ENCODE measurements at places on chromosomes 2 and 18.

DNA sequence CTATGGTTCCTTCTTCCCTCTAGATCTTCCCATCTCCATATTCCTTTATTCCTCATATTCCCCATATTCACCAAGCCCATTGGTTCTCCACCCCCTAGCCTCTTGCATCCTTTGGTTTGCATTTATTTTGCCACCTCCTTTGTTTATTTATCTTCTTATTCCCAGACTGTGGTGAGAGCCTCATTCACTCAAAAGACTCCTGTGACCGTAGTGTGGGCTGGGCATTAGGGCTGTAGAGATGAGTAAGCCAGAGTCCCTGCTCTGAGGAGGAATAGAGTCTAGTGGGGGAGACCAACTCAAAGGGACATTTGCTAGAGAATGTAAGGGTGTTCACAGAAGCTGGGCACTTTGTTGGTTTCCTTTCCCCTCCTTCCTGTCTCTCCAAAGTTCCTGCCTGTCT, 8.3 kb downstream of the ATG16L1 start:
- DNase-seq = no peak

DNA sequence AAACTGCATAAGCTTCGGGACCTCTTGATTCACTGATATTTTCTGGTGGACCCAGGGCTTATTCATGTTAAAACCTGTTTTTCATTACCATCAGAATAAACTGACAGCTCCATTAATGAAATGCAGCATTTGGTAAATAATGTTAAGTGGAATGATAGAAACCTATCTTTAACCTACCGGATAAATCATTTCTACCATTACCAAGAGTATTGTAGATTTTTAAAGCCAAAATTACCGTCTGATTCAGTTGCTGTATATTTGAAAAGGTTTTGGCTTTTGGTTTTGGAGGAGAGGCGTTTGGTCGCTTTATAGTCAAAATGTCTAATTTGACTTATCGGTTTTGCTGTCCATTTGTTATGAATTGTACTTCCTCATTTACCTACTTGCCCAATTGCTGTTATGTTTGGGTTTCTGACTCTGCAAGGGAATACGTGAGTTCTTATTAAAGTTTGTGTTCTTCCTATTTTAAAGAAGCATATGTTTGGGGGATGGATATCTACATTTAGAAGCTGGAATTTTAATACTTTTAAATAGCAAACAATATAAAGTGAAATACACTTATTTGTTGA, 1.0 kb upstream of the CUL3 start:
- DNase-seq = no peak

- no peak for DNase-seq
Observed at GRCh38 chr18:59961070-59961469, 61.3 kb downstream of the PMAIP1 start.

GRCh38 chr18:6734726-6735430, 5.4 kb downstream of the ARHGAP28 start:
- DNase-seq = no peak

DNA sequence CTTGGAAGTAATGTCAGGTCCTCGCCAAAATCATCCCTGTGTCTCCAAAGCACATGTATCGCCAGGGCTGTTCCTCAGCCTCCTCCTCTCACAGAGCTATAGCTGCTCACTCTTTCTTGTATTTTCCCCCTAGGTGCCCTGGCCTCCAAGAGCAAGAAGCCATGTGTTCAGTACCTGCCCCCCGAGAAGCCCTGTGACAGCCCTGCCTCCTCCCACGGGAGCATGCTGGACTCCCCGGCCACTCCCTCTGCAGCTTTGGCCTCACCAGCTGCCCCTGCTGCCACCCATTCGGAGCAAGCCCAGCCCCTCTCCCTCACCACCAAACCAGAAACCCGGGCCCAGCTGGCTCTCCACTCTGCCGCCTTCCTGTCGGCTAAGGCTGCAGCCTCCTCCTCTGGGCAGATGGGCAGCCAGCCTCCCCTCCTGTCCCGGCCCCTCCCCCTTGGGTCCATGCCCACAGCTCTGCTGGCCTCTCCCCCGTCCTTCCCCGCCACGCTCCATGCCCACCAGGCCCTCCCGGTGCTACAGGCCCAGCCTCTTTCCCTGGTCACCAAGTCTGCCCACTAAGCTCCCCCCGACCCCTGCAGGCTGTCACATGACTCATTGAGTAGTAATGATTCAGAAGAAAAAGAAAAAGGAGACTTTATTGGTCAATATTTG, 18.8 kb downstream of the TGOLN2 start:
- no peak for DNase-seq

DNA sequence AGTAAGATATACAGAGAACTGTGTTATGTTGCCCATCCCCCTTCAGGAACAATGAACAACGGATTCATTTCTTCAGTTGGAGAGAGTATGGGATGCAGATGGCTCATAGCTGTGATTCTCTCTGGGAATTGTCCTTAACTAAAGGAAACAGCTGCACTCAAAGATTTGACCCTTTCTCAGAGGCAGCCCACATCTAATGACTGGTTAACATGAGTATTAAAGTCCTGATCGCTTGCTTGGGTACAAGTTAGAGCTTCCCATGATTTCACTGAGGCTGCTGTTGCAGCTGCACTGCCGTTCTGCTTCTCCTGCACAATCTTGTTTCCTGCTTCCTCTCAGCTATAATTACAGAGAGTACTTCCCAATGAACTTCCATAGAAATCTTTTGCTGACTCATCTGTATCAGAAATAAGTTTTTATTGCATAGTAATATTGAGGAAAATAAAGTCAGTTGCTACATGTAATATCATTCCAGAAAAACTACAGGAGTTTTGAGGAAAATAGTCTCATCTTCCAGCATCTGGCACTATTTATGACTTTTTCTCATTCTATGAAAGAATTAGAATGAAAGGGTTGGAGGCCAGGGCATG, 12.8 kb upstream of the SCN9A start:
- no peak for DNase-seq

- DNase-seq = no peak
Observed at GRCh38 chr18:40555914-40556313, 1399.1 kb upstream of the PIK3C3 start.

DNA sequence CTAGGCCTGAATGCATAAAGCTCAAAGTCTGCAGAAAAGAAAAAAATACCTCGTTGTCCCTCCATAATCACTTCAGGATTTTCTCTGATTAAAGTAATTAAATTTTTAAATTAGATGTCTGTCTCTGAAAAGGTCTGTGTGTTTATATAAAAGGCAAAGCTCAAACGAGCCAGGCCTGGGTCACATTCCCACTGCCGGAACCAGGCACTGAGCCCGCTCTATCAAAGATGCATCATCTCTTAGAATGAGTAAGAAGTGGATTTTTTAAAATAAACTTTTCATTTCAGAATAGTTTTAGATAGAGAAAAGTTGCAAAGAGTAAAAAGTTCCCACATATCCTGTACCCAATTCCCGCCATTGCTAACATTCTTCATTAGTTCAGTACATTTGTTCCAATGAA, 202.1 kb upstream of the KYNU start:
- DNase-seq = no peak

DNA sequence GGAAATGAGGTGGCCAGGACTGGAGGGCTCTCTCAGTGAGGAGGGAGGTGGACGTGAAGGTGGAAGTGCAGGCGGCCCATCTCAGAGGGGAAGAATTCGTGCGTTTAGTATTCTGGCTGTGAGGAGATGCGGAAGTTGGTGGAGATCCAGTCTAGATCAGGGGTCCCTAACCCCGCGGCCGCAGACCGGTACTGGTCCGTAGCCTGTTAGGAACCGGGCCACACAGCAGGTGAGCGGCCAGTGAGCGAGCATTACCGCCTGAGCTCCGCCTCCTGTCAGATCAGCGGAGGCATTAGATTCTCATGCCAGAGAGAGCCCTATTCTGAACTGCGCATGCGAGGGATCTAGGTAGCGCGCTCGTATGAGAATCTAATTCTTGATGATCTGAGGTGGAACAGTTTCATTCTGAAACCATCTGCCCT, 1.6 kb upstream of the FHOD3 start:
- DNase-seq = no peak

GRCh38 chr2:204967199-204967960, 422.1 kb downstream of the PARD3B start:
- DNase-seq = peak; percentile 40

- no peak for DNase-seq
Observed at GRCh38 chr18:32251466-32251865, 61.6 kb downstream of the MEP1B start.

DNA sequence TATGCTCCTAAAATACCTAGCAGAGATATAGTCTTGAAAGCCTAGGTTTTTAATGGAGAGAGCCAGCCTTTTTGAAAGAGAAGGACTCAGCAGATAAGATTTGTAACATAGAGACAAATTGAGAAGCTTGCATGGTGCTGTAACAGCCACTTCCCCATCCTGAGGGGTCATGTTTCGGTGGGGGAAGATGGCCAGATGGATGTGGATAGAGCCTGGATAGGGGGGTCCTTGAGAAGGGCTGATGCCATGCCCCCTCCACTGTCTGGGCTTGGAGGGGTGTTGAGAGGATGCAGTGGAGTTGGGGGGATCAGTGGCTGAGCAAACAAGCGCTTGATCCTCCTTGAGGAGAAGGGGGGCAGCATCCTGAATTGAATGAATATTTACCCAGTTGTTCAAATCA, 178.0 kb upstream of the HS6ST1 start:
- no peak for DNase-seq

DNA sequence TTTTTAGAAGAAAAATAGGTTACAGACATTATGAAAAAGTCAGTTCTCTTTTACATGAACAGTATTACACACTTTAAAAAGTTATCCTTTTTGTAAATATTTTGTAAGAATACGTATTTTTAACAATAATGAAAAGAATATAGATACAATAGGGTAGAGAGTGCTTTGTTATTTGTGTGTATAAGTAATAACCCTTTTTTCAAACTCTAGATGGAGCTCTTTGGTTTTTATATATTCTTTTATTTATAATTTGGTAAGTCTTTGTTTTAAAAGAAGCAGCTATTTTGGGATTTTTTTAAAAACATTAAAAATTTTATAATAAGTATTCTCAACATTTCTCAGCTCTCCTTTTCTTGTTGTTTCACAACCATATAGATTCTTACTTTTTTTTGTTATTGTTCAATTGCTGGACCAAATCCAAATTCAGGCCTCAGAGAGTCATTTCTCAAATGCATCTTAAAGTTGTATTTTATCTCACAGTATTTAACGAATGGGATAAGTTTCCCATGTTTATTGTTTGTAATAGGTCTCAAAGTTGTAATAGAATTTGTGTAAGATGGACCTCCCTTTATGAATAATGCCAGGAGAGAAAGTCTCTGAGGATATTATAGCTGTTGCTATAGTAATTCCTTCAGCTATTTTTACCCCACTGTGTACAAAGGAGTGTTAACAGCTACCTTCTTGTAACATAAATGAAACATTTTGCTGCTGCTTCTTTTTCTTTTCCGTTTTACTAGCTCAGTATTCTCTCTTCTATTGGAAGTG, 46.4 kb downstream of the ACYP2 start:
- DNase-seq = no peak

- DNase-seq = no peak
Observed at GRCh38 chr2:72367530-72368225, 220.0 kb upstream of the CYP26B1 start.

DNA sequence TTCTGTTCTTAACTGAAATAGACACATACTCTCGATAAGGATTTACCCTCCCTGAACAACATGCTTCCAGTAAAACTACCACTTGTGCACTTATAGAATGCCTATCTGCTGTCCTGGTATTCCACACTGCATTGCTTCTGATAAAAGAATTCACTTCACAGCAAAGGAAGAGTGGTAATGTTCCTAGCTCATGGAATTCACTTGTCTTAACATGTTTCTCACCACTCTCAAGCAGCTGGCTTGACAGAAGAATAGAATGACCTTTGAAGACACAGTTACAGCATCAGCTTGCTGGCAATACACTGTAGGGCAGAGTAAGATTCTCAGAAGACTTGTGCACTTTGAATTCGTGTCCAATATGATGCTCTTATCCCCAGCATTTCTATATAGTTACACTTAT, 524.1 kb upstream of the CNTNAP5 start:
- no peak for DNase-seq

DNA sequence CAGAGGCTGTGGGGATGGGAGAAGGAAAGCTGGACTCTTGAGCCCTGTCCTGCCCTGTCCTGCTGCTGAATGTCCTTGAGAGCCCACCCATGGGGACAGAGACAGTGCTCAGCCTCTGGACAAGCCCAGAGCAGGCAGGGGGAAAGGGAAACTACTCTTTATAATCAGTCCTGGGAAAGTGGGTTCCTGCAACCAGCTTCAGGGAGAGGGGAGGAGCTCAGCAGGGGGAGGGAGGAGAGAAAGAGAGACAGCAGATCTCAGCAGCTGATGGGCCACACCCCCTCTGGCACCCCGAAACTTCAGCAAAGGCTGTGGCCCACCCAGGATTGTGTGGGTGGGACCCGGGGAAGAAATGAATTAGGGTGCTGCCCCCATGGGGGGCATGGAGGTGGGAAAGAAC, 11.6 kb downstream of the ECEL1 start:
- no peak for DNase-seq

GRCh38 chr18:13605477-13605876, 120.9 kb downstream of the FAM210A start:
- DNase-seq = no peak

DNA sequence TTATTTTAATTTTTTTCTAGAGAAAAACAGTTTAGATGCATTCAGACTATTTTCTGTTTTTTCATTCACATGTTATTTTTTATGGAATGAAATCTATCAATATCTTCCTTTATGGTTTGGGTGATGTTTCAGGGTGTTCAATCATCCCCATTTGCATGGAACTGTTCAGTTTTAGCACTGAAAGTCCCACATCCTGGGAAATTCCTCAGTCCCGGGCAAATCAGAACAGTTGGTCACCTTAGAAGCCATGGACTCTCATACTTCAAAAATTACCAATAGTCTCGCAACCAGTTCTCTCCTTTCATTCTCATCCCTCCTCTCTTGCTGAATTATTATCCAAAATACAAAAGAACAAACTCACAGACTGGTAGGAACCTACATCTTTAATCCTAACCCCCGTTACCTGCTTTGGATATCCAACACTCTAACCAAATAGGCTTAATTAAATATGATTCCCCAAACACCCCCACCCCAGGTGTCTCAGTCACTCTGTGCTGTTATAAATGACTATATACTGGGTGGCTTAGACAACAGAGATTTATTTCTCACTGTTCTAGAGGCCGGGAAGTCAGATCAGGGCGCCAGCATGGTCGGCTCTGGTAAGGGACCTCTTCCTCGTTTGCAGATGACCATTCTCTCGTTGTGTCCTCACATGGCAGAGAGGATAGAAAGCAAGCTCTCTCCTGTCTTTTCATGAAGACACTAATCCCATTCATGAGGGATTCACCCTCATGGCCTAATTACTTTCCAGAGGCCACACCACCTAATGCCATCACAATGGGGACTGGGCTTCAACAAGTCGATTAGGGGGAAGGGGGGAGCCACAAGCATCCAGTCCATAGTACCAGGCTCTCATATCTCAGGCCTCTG, 57.7 kb upstream of the SLC1A4 start:
- DNase-seq = no peak

GRCh38 chr2:157508676-157509075, 64.8 kb upstream of the CYTIP start:
- DNase-seq = no peak

GRCh38 chr2:102172745-102173144, 14.1 kb upstream of the IL1RL2 start:
- no peak for DNase-seq
